ENCODE measurements at places on chromosomes 5 and 9. TPM values are rescaled to one million over a fixed set of nuclear protein-coding genes. Genes with fewer than 3 reads are reported as not detected.

LRRC19 gene
- 0.08 TPM for total RNA-seq

- H3K27ac ChIP-seq, result no peak overlapping the region
- no peak overlapping the region for H3K4me3 ChIP-seq
- H3K4me1 ChIP-seq, result no peaks in the 10 kb centered on the region
- no peaks in the 10 kb centered on the region for H3K27me3 ChIP-seq
- no peak for DNase-seq
- H3K36me3 ChIP-seq, result no peaks in the 10 kb centered on the region
Observed at GRCh38 chr5:167412556-167412955, 878.9 kb upstream of the WWC1 start.

DNA sequence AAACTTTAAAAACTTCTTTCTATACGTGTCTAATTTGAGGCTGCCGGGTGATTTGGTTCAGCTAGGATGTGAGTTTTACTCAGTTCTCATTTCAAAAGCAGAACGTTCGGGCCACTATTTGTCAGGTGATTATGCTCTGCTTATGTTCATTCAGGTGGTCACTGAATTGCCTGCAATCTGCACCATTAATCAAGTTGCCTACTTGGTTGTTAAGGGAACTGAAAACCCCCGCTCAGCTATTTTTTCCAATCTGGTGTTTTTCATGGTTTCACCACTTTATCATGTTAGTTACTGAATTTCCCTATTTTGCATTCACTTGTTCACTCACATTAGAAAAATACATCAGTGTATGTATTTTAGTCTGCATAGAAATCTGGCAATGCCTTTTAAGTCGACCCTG is 523.0 kb downstream of the CSNK1G3 start:
- H3K4me1 ChIP-seq, result no peaks in the 10 kb centered on the region
- no peak overlapping the region for H3K4me3 ChIP-seq
- no peaks in the 10 kb centered on the region for H3K36me3 ChIP-seq
- H3K27me3 ChIP-seq, result no peaks in the 10 kb centered on the region
- H3K27ac ChIP-seq, result no peak overlapping the region
- DNase-seq, result no peak

N4BP3 gene
- 3.2 TPM for total RNA-seq

Data from testis (tissue), 5 donors.